ENCODE measurements at places on chromosomes 13 and 19.

DNA sequence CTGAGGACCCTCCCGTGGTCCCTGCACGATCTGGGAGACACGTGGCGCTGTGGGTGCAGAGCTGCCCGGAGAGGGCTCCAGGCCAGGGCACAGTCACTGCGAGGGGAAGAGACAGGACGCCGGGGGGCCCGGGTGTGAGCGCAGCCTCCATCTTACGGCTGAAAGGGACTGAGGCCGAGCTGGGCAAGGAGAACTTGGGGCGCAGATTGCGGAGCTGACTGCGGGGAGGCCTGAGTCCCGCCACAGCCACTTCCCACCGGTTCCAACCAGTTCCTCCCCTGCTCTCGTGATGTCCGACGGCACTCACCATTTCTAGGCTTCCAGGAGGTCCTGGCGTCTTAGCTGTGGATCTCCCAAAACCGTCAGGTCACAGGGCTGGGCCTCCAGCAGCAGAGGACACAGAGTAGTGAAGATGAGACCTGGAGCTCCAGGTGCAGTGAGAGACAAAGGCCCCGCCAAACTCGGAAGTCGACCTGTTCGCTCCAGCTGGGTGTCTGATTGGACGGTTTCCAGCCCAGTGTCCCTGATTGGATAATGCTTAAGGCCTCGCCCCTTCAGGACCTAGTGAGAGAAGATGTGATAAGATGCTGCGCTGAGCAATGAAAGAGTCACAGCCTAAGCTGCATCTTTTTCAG lies 4.8 kb upstream of the ZNF253 start:
- DNase-seq, result no peak

GRCh38 chr19:17611462-17612244 lies 56.2 kb downstream of the COLGALT1 start:
- no peak for DNase-seq

DNA sequence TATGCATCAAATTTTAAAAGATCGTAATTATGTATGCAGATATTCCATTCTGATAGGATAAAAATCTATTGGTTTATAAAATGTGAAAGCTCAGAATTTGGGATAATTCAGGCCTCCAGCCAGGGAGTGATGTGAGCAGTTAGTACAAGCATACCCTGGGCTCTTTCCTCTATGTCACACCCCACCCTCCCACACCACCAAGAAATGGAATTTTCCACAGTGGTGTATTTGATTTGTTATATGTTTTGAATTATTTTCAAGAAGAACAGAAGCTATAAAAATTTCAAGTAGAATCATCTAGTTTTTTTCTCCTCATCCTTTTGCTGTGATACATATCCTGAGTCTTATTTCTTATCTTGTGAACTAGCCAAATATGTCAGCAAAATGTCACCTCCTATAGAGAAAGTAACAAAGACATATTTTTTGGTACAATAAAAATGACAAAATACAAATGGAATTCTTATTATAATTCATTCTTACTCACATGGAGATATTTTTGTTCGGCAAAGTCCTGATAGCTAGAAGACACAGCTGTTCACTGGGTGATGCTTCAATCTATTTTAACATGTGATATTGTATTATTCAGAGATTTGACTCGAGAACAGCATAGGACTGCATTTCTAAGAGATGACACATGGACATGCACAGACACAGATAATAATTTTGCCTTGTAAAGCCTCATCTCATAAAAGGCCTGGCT lies 61.2 kb upstream of the FRY start:
- no peak for DNase-seq

- no peak for DNase-seq
These were observed 98.8 kb downstream of the KDM4B start for GRCh38 chr19:5067678-5068077.

GRCh38 chr13:103030776-103031175 lies 35.4 kb downstream of the SLC10A2 start:
- DNase-seq, result no peak

- no peak for DNase-seq
These were observed 145.9 kb downstream of the RFC3 start for GRCh38 chr13:33963895-33964294.

DNA sequence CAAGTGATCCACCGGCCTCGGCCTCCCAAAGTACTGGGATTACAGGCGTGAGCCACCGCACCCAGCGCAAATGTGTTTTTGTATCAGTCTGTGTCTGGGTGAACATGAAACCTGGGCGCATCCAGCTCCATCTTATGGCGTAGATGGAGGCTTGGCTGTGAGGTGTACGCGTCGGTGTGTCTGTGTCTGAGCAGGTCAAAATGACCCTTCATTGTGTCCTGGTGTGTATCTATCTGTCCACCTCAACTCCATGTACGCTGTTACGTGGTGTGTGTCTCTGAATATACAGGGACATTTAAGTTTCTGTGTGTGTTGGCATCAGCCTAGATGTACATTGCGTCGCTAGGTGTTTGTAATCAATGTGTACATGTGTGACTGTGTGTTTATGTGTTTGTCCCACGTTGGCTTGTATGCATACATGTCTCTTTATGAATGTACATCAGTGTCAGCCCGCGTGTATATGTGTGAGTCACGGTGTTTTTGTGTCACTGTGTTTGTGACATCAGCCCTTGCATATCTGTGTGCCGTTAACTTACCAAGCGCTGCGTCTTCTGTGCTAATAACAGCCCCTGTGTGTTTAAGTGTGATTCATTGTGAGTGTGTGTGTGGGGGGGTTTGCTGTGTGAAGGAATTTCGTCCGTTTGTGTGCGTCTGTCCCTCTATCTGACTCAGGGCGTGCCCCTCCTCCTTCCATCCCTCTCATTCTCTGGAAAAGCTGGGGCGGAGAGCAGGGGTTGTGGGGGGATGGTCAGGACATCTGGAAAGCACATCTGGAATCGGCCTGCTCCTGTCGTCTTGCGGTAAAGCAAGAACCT lies 6.4 kb downstream of the AXL start:
- DNase-seq, result no peak

DNA sequence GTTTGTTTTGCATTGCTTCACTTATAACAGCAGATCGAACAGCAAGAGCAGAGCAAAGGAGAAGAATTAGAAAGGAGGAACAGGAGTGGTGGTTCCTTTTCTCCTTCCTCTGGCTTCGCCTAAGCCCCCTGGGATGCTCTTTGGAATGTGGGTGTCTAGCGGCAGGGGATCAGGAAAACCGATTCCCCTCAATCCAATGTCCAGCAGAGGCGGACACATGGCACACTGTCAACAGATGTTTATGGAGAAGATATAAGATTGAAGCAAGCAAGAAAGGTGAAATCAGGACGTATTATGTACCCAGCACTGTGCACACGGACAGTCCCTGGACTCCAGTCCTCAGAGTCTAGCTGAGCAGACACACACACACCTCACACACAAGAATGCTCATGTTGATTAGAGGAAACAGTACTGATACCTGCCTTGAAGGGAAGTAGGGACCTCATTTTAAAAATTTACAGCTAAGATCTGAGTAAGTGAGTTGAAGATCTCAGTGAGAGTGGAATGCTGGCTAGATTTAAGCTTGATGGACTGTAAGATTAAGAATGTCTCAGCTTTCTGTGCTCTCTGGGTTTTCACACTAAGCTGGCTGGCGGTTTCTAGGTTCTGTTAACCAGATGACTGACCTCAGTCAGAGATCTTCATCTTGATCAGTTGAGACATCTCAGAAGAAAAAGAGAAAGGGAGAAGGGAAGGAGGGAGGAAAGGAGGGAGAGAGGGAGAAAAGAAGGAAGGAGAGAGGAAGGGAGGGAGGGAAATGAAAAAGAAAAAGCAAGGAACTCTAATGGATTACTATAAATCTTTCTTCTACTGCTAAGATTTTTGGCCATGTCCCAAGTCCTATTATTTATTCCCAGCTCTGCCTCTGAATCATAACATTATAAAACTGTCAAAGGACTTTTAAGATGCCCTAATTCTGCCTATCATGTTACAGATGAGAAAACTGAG lies 44.8 kb downstream of the FLT1 start:
- no peak for DNase-seq

GRCh38 chr19:47104680-47105079 lies 8.9 kb downstream of the ZC3H4 start:
- no peak for DNase-seq

- no peak for DNase-seq
These were observed 822 bp upstream of the RFXAP start for GRCh38 chr13:36817996-36818803.

DNA sequence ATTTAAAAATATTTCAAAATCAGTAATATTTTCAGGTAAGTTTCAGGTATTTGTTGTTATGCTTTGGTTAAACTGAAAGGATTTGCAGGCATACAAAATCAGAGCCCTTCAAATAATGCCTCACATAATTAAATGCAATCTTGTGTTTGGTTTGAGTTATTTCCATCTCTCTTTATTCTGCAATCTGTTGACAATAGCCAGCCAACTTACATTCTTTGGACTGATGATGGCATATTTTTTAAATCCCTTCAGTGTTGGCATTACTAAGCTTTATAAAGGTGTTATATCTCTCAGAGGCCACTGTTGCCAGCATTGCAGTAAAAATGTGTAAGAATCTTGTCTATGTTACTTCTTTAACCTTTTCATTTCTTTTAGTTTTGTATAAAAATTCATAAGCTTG lies 257.2 kb upstream of the RFC3 start:
- DNase-seq, result no peak

- DNase-seq, result no peak
These were observed 8.7 kb upstream of the KLF2 start for GRCh38 chr19:16315825-16316505.

DNA sequence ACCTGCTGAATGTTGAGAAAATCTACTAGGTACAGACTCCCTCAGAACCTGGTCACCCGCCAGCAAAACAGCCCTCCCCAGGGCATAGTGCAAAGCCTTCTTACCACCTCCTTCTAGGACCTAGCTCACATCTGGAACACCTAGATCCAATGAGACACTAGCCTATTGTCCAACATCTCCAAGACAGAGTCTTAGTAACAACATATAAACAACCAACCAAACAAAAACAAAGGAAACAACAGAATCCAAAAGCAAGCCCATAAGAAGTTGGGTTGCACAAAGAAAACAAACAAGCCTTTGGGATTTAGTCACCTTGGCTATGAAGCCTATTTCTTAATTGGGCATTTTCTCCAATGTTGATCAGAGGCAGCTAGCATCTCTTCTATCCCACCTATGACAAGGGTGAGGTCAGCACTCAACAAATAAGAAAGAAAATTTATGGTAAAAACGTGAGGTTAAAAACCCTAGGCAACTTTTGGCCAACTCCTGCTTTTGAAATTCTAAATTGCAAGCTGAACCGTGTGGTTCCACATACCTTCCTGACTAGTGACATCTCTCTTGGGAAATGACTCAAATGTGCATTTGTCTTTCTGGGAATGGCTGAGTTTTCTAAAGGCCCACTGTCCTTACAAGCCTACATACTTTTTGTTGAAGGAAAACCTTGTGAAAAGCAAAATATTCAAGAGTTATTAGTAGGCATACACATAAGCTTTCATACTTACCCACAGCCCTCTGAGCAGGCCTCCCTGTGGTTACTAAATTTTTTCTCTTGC lies 66.7 kb downstream of the FAM216B start:
- no peak for DNase-seq

DNA sequence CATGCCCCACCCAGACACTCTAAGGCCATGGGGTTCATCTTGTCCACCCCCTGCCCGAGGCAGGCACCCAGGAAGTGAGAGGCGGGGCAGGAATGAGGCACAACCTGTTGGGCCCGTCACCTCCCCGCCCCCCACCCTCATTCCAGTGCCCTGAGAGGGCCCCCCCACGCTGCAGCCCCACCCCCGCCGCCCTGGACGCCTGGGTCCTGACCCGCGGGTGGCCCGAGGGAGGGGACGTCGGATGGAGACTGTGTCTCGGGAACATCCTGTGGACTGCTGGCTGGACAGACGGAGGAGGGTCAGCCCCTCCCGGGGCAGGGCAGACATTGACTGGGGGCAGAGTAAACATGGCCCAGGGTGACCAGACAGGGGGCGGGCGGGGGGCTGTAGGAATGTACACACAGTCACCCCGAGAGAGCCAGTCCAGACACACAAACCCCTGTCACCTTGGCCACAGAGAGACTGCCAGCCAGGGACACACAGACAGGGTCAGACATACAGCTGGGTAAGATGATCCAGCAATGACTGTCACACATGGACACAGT lies 7.4 kb upstream of the JUNB start:
- DNase-seq, result no peak

DNA sequence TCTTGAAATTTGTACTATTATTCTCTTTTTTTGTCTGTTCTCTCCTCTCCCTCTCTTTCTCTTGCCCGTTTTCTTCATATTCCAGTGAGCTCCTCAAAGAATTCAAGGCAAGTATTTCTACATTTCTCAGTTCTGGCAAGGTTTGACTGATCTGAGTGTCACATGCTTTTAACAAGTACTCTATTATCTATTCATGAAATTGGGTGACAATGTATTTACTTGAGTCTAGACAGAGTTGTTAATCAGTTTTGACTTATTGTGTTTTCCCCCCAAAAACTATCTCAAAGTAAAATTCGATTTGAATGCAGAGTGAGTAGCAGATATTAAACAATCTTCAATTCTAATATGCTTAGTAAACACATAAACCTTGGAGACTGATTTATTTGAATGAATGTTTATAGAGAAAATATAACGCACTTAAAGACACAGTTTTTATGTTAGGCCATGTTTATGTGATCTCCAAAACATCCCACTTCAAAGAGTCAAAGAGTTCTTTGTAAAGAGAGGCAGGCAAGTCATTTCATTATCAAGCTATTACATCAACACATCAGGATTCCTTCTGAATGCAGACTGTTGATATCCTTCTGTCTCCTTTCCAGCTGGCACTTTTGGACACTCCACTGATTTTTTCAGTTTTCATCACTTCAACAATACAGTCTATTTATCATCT lies 166.6 kb downstream of the SLITRK6 start:
- no peak for DNase-seq

DNA sequence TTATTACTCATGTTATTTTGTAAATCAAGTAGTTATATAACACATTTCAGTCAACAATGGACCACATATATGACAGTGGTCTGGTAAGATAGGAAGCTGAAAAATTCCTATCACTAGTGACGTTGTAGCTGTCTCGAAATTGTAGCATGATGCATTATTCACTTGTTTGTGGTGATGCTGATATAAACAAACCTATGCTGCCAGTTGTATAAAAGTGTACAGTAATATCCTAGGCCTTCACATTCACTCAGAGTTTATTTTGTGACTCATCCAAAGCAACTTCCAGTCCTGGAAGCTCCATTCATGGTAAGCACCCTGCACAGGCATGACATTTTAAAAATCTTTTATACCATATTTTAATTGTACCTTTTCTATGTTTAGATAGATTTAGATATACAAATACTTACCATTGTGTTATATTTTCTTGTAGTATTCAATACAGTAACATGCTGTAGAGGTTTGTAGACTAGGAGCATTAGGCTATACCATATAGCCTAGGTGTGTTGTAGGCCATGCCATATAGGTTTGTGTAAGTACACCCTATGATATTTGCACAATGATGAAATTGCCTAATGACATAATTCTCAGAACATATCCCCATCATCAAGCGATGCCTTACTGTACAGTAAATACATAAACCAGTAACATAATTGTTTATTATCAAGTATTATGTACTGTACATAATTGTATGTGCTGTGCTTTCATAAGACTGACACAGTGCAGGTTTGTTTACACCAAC lies 49.3 kb downstream of the IFT88 start:
- no peak for DNase-seq

- DNase-seq, result no peak
These were observed 11.4 kb upstream of the TCF3 start for GRCh38 chr19:1663852-1664251.
